Caco-2 (cell line): ENCODE measurements at places on chromosomes 6 and 20.

DNA sequence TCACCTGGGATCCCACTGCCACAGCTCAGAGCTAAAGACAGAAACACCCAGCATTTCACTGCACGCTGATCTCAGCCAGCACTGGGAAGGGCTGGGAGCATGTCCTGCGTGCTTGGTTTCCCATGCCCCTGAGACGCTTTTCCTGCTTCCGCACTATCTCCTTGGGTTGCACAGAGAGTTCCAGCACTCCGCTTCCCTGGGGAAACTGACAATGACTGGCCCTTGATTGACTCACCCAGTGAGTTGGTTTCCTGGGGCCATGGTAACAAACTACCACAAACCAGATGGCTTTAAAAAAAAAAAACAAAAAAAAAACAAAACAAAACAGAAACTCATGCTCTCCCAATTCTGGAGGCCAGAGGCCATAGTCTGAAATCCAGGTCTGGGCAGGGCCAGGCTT, 14.8 kb upstream of the MAS1L start:
- no peak for DNase-seq

DNA sequence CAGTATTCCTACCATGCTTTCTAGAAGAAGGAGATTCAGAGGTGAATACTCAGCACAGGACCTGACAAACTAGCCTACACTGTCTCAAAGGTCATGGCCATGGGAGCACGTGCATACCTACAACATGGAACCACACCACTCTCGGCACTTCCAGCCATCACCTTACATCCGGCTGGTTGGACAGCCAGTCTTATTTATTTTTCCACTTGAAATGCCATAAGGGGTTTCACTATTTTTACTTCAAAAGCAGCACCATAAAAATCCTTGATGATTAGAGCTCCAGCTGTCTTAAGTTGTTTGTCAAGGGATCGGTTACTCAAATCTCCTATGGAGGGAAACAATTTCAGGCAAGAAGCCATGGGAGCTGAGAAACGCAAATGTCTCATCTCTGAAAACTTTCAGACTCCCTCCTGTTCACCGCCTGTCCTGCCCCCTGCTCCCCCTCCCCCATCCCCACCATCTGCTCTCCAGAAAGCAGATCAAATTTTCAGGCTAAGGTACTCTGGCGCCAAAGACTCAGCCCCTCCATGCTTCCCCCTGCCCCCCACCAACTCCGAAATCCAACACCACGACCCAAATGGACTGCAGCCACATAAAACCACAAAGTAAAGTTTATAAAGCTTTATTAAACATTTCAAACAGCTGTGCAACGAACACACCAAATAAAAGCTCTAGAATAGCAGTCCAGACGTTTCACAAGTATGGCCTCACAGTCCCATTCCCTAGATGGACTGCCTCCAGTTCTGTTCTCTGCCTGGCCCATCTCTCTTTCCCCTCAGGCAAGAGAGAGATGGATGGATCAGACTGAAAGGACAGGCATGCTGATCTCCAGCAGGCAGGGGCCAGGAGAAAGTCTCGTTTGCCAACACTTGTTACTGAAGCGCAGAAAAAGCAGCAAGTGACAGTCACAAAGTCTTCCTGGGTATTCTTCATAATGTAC, 4.0 kb upstream of the NNAT start:
- DNase-seq, result no peak

DNA sequence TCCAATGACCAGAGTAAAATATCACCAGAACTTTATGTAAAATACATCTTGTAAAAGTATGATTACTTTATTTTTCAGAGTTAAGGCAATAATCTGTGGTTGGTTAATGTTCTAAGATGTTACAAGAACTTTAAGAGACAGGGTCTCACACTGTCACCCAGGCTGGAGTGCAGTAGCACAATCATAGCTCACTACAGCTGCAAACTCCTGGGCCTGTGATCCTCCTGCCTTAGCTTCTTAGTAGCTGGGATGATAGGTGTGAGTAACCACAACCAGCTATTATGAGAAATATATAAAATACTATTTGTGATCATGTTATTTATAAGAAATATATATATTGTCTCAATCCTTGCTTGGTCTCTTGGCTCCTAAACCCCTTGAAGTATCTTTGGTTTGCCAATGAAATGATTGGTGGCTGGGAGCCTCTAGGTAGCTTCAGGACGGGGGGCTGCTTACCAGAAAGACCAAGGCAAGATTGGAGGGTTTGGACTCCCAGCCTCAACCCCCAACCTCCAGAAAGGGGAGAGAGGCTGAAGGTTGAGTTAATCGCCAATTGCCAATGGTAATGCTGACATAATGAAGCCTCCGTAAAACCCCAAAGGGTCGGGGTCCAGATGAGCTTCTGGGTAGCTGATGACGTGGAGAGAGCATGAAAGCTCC, 15.4 kb downstream of the SOD2 start:
- no peak for DNase-seq

- no peak for DNase-seq
Observed at GRCh38 chr20:62808211-62808865, 3.7 kb downstream of the OGFR start.

DNA sequence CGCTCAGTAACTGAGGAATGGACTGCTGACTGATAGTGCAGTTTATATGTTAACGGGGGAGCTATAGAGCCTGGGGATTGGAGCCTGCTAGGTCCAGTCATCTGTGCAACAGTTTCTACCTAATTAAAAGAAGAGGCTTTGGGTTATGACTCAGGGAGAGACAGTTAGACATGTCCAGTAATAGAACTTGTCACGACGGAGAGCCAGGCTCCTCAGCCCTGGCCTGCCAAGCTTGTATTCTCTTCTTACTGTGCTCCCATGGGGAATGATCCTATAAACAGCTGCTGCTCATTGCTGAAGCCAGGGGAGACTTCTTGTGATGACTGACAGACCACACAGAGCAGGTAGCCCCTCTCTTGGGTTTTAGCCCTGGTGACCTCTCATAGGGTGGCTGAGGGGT, 69.3 kb downstream of the SYNJ2 start:
- no peak for DNase-seq

GRCh38 chr20:5486377-5487054, 169.8 kb upstream of the PROKR2 start:
- no peak for DNase-seq

GRCh38 chr6:33057222-33058150, 16.0 kb downstream of the HLA-DPA1 start:
- DNase-seq, result no peak

DNA sequence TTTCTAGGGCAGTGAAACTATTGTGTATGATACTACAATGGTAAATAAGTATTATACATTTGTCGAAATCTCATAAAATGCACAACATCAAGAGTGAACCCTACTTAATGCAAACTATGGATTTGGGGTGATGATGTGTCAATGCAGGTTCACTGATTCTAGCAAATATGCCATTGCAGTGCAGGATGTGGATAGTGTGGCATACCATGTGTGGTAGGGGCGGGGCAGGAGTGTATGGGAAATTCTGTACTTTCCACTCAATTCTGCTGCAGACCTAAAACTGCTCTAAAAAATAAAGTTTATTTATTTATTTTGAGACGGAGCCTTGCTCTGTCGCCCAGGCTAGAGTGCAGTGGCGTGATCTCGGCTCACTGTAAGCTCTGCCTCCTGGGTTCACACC, 44.3 kb downstream of the ABHD12 start:
- no peak for DNase-seq

- no peak for DNase-seq
Observed at GRCh38 chr6:152293404-152293803, 343.8 kb downstream of the SYNE1 start.

GRCh38 chr6:36302227-36302976, 32.5 kb downstream of the PNPLA1 start:
- DNase-seq, result peak; percentile 91

- DNase-seq, result no peak
Observed at GRCh38 chr6:150680510-150680909, 80.8 kb downstream of the PLEKHG1 start.

- DNase-seq, result peak; percentile 87
Observed at GRCh38 chr6:28980852-28981430, 24.2 kb downstream of the ZNF311 start.

DNA sequence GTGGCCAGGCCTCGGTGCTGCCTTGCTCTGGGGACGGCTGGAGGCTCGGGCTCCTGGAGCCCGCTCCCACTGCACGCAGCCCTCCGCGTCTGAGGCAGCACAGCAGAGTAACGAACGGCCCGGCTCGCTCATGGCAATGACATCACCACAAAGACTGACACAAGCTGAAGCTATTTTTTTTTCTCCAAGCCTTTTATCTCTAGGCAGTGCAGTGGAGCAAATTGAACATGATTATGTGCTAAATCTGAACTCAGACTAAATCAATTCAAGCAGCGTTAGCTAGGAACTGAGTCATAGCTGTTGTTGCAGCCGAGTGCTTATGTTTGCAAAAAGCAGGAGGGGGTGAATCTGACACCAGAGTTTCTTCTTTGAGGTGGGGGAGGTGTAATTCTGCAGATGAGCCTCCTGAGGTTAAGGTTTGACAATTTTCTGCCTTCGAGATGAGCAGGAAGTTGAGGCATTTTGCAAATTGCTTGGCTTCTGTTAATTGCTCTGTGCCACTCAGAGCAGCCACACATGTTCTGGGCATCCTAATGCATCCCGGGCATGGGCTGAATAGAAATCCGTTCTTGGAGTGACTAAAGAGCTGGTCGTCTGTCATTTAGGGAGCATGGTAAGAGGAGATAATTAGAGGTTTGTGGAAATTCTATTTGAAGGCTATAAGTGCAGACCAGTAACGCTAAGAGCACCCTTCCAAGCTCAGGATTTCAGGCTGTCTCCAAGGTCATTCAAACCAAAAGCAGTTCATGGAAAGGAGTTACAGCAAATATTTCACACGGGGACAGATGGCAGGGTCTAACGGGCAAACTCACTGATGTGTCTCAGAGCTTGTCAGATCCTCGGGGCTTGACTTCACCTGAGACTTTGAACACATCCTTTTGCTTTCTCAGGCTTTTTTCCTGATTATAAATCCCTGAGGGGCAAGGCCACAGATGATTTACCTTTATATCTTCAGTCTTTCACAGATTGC, 155.1 kb upstream of the ENPP5 start:
- no peak for DNase-seq
